A673 (cell line): ENCODE measurements at places on chromosomes 7 and 10. TPM values are rescaled to one million over a fixed set of nuclear protein-coding genes. Genes with fewer than 3 reads are reported as not detected.

PLOD3 gene
- total RNA-seq: 77.0 and 84.1 TPM in 2 replicates

RAPGEF5 gene
- 10.7 and 14.9 TPM in 2 replicates for total RNA-seq

CYP2C18 gene
- not detected in 2 replicates for total RNA-seq

ZNF107 gene
- total RNA-seq: 8.3 and 9.8 TPM in 2 replicates

PPP1R17 gene
- not detected in 2 replicates for total RNA-seq

KLLN gene
- 0.32 and 0.37 TPM in 2 replicates for total RNA-seq

TLX1 gene
- total RNA-seq: 0.17 TPM in 1 of 2 replicates, not detected in the other

FAM180A gene
- not detected in 2 replicates for total RNA-seq

DNA2 gene
- 48.7 and 51.9 TPM in 2 replicates for total RNA-seq

TAS2R41 gene
- not detected in 2 replicates for total RNA-seq

PRSS37 gene
- total RNA-seq: not detected in 2 replicates

PRPS1L1 gene
- not detected in 2 replicates for total RNA-seq

ADAM12 gene
- total RNA-seq: 0.11 and 0.17 TPM in 2 replicates

ASCC1 gene
- 40.2 and 43.1 TPM in 2 replicates for total RNA-seq

AKR1C8 gene
- total RNA-seq: 0.48 and 0.58 TPM in 2 replicates

ZPBP gene
- total RNA-seq: not detected in 2 replicates

MARCHF5 gene
- 76.7 and 79.9 TPM in 2 replicates for total RNA-seq

MACC1 gene
- not detected in 2 replicates for total RNA-seq

IRF5 gene
- not detected in 2 replicates for total RNA-seq

ZNF438 gene
- 2.0 and 2.6 TPM in 2 replicates for total RNA-seq

ZNF282 gene
- total RNA-seq: 34.5 and 38.2 TPM in 2 replicates

ITPRID1 gene
- 0.21 and 0.31 TPM in 2 replicates for total RNA-seq

HERPUD2 gene
- 23.1 and 23.3 TPM in 2 replicates for total RNA-seq

CPVL gene
- total RNA-seq: 72.3 and 75.9 TPM in 2 replicates

FBXL13 gene
- total RNA-seq: 0.15 and 0.37 TPM in 2 replicates

PRKAG2 gene
- 10.3 and 11.6 TPM in 2 replicates for total RNA-seq

WDFY4 gene
- not detected in 2 replicates for total RNA-seq

NANOS1 gene
- total RNA-seq: 0.67 and 0.70 TPM in 2 replicates

GOLGA7B gene
- total RNA-seq: 0.63 and 0.64 TPM in 2 replicates

GHRHR gene
- total RNA-seq: not detected in 2 replicates

TRAPPC14 gene
- total RNA-seq: 22.6 and 25.7 TPM in 2 replicates

HEPACAM2 gene
- total RNA-seq: not detected in 2 replicates
